ENCODE measurements at places on chromosomes 3 and 15.

GRCh38 chr3:187763850-187764648, 18.8 kb upstream of the BCL6 start:
- no peak for DNase-seq

DNA sequence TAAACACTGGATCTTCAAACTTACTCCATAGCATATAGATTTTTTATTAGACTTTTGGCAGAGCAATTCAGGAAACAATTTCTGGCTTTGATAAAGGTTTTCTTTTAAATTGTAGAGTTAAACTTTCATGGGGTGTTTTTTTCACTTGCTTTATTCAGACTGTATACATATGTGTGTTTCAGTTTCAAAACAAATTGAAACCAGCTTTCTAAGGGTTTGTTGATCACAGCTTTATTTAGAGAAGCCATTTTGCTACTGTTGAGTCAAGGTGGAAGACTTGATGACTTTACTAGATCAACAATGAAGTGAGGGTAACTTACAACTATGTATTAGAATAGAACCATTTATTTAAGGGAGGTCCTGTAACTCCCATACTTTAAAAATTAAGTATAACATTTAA, 6.2 kb downstream of the UBE2E1 start:
- no peak for DNase-seq

DNA sequence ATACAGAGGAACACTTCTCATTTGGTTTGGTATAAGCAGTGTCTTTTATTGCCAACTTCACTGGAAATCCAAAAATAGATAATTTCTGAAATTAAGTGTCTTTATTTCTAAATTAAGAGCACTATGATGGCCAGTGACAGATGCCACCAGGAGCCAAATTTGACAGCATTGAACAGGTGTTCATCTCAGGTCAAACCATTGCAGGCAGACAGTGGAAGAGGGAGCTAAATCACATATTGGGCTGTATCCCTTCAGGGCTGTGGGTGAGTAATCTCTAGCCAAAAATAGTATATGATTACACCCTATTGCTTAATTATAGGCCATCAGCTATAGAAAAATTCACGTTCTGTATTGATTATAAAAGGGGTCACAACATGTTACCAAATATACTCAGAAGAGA, 457.7 kb downstream of the NAALADL2 start:
- DNase-seq, result no peak

DNA sequence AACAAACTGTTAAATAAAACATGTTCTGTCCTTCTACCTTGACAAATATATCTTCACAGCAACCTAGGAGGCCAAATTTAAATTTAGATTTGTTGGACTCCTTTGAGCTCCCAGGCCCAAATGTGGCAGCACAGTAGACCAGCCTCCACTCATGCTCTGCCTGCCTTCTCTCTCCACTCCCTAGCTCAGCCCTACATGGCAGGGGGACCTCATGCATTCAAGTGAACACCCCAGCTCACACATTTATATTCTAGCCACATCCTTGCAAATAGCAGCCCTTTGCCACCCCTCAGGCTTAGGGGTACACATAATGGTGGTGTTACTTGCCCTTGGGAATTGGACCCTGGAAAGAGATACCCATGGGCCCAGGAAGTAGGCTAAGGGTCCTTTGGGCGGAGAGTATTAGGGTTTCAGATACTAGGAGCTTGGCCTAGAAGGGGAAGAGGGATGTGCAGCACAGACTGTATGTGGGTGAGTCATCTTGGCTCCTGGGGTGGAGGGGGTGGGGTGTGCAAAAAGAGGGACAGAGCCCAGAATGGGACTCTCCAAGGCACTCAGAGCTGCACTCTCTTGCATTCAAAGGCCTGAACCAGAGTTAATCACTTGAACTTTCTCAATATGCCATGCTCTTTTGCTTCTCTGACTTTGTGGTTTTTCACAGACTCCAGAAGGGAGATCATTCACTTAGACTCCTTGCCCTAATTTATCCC, 268.4 kb upstream of the ROPN1 start:
- no peak for DNase-seq

GRCh38 chr15:100764778-100765466, 114.7 kb upstream of the ALDH1A3 start:
- no peak for DNase-seq

- no peak for DNase-seq
Observed at GRCh38 chr3:89506462-89507103, 399.2 kb downstream of the EPHA3 start.

DNA sequence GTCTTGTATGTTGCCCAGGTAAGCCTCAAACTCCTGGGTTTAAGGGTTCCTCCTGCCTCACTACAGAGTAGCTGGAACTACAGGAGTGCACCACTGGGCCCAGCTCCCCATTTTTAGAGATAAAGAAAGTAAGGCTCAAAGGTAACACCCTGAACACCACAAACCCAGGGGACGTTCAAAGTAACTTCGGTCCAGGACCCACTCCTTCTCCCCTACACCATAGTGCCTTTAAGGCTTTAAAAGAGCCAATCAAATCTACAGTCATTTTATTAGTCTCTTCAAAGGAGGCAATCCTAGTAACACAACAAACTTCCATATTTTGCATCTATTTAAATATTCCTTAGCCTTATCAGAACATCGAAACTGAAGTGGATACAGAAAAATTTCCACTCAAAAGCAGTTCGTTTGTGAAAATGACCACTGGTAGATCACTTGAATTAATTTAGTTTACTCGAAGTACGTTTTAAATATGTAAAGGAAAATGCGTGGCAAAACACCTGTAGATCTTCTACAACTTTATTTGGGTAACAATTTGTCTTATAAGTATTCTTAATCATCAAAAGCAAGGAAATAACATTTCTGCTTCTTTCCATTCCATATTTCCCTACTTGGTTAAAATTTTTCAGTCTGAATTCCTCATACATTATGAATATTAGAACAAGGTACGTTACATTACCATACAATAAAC, 1.8 kb downstream of the STAG1 start:
- DNase-seq, result no peak

DNA sequence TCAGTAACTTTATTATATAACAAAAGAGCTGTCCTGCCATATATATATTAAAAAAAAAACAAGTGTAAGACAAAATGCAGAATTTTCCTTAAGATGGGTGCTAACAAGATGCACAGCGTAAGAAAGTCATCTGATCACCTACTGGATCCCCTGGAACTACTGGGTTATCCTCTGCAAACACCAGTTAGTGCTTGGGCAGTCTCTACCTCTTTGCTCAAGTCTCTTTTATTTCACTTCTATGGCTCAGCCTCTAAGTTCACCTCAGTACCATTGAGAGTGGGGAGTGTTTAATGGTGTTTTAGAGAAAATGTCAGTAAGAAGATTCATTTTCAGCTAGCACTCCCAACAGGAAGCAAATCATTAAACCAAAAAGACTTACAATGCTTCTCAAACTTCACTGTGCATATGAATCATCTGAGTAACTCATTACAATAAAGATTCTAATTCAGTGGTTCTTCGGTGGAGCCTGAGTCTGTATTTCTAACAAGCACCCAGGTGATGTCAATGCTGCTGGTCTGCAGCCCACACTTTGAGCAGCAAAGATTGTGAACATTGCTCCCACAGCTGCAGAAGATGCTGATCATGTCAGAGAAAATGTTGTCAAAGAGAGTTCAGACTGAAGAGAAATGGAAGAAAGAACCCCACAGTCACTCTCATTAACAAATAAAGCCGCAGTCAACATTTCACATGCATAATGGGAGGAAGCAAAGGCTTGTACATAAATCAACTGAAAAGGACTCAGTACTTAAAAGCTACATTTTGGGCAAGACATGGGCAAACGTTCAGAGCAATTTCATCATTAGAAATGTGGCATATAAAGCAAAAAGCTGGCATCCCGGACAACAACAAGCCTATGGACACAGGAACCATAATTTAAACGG, 227.1 kb upstream of the ATP11B start:
- no peak for DNase-seq

GRCh38 chr3:25967385-25967784, 177.5 kb downstream of the OXSM start:
- DNase-seq, result no peak

- DNase-seq, result no peak
Observed at GRCh38 chr3:11349446-11349845, 77.2 kb downstream of the ATG7 start.

DNA sequence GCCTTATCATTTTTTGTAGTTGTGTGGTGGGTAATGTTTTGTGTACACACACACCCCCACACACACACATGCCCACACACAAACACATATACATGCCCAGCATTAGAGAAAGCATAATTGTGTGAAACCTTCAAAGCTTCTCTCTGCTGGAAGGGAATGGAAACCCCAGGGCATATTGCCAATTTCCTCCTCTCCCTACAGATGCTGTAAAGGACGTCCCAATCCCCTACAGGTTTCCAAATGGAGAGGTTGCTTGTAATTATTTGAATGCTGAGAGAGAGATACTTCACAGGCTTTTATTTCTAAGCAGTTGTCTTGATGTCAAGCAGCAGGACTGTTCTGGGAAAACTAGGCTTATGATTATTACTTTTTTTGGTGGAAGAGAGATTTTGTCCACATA, 23.0 kb upstream of the CCK start:
- no peak for DNase-seq

DNA sequence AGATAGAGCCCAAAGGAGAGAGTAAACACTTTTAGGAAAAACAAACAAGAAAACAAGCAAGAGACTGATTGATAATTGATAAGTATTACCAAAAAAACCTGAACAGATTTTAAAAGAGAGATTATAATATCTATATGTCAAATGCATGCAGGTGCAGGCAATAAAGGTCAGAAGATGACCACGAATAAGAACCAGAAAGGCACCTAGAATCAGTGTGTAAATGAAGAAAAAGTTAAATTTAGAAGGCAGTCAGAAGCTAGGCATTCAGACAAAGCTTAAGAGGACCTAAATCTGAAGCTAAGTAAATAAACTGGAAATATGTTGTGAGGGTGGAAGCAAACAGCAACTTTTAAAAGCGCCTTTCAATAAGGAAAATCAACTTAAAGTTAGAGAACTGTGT, 16.3 kb downstream of the IQCB1 start:
- no peak for DNase-seq

Measured in effector memory CD4-positive, alpha-beta T cell (primary cell).